ENCODE measurements at places on chromosomes 2 and 18.

- no peak for DNase-seq
Measured at GRCh38 chr2:178008636-178009289, 63.8 kb downstream of the PDE11A start.

DNA sequence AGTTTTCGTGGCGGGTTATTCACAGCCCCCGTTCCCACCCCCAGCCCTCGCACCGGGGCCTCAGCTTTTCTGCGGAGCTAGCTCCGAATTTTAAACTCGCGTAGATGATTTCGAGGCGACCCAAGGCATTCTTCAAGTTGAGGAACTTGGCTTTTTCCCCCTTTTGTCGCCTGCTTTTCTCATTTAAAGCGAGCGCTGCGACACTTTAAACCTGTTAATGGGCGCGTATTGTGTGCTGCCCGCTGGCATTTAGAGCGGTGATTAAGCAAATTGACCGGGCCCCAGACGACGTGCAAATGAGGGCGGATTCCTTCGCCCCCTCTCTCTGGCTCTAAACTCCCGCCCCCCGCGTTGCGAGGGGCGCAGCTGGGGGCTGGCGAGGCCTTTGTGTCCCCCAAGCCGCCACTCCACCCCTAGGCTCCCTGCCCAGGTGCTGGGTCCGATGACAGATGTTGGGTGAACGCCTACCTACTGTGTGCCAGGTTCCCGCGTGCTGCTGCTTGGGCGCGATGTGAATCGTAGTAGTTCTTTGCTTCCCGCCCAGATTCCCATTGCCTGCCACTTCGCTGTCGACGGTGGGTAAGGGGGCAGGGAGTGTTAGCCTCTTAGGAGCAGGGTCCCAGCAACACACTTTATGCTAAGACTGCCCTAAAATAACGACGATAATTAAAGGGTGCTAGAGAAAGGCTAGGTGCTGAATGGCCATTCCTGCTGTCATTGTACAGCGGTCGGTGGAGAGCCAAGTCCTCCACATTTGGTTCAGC lies 1.9 kb downstream of the TCF7L1 start:
- DNase-seq: no peak

GRCh38 chr2:127426501-127427354 lies 8.5 kb downstream of the PROC start:
- DNase-seq: no peak

GRCh38 chr18:52156166-52156565 lies 183.8 kb upstream of the DCC start:
- DNase-seq: no peak

GRCh38 chr2:31163011-31163539 lies 24.8 kb upstream of the GALNT14 start:
- no peak for DNase-seq

DNA sequence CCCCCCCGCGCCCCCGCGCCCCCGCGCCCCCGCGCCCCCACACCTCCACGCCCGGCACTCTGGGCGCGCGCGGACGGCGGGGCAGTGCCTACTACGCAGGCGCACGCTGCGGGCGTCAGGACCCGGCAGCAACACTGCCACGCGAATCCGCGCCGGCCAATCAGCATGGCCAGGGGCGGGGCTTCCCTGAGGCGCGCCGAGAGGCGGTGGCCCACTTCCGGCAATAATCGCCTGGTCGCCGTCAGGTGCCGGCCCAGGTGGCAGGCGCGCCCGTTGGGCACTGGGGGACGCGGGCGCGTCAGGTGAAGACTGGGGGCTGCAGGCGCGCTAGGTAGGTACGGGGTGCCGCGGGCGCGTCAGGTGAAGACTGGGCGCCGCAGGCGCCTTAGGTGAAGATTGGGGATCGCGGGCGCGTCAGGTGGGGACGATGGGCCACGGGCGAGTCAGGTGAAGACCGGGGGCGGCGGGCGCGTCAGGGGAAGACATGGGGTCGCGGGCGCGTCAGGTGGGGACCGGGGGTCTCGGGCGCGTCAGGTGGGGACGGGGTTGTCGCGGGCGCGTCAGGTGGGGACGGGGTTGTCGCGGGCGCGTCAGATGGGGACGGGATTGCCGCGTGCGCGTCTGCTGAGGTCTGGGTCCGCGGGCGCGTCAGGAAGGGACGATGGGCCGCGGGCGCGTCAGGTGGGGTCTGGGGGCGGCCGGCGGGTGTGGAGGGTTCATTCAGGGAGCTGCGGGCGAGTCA lies 219.1 kb downstream of the RTP5 start:
- DNase-seq: peak; percentile 93

DNA sequence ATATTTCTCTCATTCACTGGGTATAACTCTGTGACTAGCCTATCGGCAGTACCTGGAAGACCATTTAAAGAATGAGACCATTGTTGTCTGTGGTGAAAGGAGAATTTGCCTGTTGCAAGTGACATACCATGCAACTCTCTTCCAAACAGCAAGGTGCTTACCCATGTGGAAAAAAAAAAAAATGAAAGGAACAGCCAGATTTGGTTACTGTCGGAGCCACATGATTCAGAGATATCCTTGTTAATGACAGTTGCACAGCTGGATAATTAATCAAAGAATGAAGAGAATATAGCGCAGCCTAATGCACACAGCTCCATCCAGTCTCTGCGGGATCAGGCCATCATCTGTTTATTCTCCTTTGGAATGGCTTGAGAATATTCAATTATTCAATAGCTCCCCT lies 141.8 kb downstream of the HRH4 start:
- DNase-seq: no peak

DNA sequence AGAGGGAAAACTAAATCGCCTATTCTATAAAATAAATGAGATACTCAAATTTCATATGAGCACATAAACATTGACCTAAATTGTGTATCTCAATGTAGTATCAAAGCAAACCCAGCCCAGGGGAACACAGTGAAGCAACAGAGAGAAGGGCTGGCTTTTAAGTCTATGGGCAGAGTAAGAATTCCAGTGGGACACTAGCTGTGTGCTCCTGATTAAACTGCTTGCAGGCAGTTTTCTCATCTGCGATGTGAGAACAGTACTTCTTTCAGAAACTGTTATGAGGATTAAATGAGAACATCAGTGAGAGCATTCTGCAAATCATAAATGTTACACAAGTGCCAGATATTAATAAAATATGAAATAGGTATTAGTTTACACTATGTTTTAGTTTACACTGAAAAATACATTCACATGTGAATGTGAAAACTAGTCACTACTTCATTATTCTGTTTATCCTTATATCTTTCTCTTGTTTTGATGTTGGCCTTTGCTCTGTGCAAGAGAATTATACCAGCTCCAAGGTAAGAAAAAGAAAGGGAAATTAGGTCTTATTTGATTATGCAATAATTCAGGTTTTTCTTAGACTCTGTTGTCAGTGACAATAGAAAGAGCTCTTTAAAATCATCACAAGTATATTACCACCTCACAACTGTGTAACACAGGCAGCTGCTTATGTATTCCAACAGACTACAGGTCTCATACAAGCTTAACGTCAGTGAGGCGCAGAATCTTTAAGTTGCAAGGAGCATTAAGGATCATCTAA lies 47.5 kb downstream of the GAREM1 start:
- DNase-seq: no peak

- no peak for DNase-seq
Measured at GRCh38 chr2:74181739-74182138, 3.1 kb upstream of the MOB1A start.

- no peak for DNase-seq
Measured at GRCh38 chr18:35835366-35835765, 137.1 kb upstream of the RMP24 start.

- no peak for DNase-seq
Measured at GRCh38 chr18:44636241-44636640, 44.4 kb upstream of the SETBP1 start.

GRCh38 chr18:78596794-78597345 lies 382.7 kb upstream of the SALL3 start:
- DNase-seq: no peak

DNA sequence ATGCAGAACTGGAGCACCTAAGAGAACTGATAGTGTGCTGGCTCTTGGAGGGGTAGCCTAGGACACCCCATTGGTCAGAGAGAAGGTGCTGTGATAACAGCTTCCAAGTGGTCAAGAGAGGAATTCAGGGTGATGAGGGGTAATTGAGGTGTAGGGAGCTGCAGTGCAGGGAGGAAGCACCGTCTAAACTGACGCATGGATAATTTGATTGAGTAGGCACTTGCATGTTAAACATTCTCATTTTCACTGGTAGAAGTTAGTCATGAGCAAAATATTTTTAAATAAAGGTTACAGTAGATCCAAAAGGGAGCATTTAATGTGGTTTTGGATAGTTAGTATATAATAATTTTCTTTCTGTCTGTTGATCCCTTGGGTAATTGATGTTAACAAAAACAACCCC lies 155.1 kb upstream of the TCF4 start:
- DNase-seq: no peak

GRCh38 chr18:66138642-66139041 lies 387.8 kb downstream of the CDH7 start:
- no peak for DNase-seq

- DNase-seq: no peak
Measured at GRCh38 chr2:44553456-44553855, 191.7 kb downstream of the CAMKMT start.

DNA sequence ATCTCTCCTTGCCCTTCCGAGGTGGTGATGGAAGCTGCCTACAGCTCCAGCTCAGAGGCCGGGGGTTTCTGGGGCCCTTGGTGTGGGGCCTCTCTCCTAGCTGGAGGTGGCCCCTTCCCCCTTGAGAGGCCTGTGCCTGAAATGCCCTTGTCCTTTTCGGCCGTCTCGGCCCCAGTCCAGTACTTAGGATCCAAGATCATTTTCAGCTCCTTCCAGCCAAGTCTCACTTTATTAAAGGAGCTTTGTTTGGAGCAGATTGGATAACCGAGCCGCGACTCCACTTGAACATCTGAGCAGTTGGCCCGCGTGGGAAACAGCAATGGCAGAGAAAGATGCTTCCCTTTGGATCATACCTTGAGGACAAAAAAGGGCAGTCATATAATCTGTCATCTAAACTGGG lies 125.0 kb downstream of the NEDD4L start:
- no peak for DNase-seq

- no peak for DNase-seq
Measured at GRCh38 chr18:58255701-58256311, 211.8 kb downstream of the NEDD4L start.

DNA sequence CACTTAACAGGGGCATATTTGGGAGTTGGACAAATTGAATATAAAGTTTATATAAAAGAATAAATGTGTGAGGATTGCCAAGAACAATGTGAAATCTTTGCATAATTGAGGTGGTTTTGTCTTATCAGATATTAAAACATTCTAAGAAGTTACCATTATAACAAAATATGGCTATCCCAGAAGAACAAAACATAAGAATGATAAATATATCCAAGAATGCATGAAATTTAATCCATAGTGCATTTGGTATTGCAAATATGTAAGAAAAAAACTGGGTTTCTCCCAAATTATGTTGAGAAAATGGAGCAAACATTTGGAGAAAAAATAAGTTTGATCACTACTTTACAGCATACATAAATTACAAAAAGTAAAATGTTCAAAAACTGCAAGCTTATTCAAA lies 562.4 kb downstream of the RNF144A start:
- DNase-seq: no peak

- no peak for DNase-seq
Measured at GRCh38 chr2:137966043-137966442, 1.8 kb downstream of the HNMT start.

GRCh38 chr2:232993231-232993821 lies 19.7 kb downstream of the NGEF start:
- no peak for DNase-seq

DNA sequence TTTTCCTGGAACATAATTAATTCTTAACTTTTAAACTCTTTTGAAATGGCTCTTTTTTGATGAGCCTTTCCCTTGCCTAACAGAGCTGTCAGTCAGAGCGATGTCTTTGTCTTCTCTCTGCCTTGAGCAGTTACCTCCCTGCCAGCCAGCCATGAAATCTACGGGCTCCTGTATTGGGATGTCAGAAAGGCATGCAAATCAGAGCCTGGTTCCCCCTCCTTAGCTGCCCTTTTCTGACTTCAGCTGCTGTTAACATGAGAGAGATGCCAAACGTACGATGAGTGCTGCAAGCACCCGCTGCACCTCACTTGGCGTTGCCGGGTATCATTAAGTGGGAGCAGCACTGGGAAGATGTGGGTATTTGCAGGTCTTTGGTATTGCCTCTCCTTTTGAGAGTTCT lies 131.4 kb upstream of the BOD1L2 start:
- DNase-seq: no peak

- DNase-seq: no peak
Measured at GRCh38 chr2:66418381-66418780, 16.5 kb upstream of the MEIS1 start.

DNA sequence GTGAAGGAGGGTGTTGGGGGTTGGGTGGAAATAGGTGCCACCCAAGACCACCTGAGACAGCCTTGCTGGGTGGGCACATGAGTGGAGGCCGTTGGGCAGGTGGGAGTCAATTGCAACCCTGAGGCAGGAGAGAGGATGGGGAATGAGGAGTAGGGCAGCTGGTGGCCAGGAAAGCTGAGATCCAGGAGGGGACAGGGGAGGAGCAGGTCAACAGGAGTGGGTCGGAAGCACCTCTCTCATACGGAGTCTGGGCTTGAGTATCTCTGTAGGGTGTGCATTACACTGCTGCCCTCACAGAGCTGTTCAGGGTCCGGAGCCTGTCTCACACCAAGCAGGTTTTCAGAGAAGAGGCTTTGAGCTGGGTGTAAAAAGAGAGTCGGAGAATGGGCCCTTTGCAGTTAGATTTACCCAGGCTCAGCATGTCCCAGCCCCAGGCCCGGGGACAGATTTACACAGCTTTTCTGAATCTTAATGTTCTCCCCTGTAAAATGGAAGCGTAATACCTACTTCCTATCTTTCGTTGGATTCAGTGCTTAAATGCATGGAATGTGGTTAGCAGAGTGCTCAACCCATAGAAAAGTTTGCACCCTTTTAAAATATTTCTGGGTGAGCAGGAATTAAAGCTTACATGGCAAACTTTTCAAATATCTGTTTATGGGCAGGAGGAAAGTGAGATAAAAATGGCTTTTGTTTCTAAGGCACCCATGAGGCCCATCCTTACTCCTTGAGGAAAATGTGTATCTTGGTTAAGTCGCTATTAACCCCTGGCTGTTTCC lies 144.0 kb upstream of the MYCN start:
- DNase-seq: no peak

DNA sequence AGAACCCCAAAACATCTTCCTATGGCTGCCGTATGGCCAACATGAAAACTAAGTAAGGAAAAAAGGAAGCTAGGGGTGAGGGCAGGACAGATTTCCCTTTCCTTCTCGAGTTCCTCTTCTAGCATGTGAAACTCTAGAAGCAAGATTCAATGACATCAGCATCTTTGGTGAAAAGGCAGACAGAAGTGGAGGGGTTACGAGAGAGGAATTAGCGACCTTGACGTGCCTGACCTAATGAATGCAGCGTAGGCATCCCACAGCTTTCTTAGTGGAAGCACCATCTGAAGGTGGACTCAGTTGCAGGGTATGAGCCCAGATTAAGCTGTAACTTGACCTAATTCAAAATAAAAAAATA lies 47.9 kb upstream of the PELI1 start:
- no peak for DNase-seq

GRCh38 chr2:24883946-24884345 lies 36.1 kb downstream of the ADCY3 start:
- no peak for DNase-seq
